ENCODE measurements at places on chromosomes 5 and 9.

DNA sequence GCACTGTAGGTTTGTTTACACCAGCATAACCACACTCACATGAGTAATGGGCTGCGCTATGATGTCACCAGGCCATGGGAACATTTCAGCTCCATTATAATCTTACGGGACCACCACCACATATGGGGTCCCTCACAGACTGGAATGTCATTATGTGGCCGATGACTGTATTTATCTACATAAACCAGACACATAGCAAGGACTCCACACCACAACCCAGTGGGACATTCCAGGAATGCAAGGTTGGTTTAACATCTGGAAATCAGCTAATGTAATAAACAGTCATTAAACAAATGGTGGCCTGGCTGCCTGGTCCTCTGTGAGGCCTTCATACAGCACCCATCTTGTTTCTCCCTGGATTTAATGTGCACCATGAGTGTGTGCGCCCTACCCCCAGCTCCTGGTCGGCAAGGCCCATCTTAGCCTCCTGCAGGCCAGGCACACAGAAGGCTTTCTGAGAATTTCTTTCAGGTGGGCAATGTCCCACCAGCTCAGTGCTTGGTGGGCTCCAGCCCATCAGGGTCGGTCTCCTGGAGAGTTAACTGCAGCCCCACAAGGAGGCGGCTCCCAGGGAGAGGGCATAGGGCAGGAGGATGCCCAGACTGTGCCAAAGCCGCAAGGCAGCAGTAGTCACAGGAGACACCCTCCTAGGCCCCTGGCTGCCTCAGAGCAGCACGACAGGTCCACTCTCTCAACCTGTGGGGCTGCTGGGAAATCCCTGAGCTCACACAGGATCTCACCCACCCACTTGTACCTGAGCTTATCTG, 35.9 kb upstream of the SARDH start:
- no peak for DNase-seq

- DNase-seq = no peak
Measured at GRCh38 chr5:180389252-180390101, 36.3 kb upstream of the GFPT2 start.

- DNase-seq = no peak
Measured at GRCh38 chr5:83450183-83450966, 21.2 kb upstream of the VCAN start.

DNA sequence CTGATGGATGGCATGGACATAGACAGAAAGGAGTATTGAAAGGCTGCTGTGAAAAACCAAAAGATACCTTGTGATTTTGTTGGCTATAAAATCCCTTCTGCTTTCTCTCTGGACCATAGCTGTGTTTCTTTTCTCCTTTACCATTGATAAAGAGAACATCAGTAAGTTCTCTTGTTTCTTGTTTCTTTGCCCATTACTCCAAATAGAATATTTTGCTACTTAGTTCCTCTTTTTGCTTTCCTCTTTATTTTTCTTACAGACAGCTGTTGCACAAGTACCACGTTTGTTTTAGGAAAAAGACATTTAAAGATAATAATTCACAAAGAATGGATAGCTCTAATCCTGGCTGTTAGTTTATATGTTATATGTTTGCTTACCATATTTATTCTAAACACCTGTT, 1129.2 kb downstream of the DTWD2 start:
- no peak for DNase-seq

Data from A172 (cell line).